ENCODE measurements at places on chromosomes 2 and 18. TPM values are rescaled to one million over a fixed set of nuclear protein-coding genes. Genes with fewer than 3 reads are reported as not detected.

The CD207 gene
- not detected for total RNA-seq

DNA sequence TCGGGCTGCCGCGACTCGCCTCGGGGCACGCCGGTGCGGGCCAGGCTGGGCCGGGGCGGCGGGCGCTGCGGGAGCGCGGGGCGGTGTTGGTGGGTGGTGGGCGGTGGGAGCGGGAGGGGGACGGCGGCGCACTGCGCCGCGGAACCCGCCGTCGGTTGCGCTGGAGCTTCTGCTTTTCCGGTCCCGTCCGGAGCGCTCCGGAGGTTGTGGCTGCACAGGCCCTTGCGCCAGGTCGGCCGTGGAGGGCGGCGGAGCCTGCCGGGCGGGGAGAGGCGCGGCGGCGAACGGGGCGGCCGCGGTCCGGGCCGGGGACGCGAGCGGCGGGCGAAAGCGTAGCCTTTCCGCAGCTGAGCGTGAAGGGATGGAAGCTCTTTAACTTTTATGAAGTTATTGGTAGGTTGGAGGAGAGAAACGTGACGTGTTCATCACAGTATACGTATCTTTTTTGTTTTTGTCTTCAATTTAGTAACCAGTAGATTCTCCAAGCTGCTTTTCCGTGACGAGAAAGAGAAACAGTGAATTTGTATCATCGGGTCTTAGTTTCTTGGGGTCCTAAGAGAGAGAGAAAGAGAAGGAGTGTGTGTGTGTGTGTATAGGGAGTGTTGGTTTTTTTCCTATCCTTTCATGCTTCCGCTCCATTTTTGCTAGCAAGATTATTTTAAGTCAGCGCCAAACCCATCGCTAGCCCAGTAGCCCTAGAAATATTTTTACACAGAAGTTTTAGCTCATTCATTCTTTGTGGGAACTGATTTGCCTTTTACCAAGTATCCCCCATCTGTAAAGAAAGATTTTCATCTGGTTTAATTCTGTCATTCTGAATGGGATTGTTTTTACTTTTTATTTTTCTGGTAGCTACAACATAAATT, 535 bp downstream of the ATG4B start:
- DNase-seq = peak; percentile 65
- H3K27ac ChIP-seq = peak overlapping the region; percentile 98
- peaks cover 6% of the 10 kb centered on the region for H3K36me3 ChIP-seq
- H3K4me1 ChIP-seq = peaks cover 10% of the 10 kb centered on the region

GRCh38 chr2:237408335-237409000, 5.5 kb downstream of the COL6A3 start:
- H3K27ac ChIP-seq = no peak overlapping the region
- no peak for DNase-seq
- no peaks in the 10 kb centered on the region for H3K27me3 ChIP-seq

DNA sequence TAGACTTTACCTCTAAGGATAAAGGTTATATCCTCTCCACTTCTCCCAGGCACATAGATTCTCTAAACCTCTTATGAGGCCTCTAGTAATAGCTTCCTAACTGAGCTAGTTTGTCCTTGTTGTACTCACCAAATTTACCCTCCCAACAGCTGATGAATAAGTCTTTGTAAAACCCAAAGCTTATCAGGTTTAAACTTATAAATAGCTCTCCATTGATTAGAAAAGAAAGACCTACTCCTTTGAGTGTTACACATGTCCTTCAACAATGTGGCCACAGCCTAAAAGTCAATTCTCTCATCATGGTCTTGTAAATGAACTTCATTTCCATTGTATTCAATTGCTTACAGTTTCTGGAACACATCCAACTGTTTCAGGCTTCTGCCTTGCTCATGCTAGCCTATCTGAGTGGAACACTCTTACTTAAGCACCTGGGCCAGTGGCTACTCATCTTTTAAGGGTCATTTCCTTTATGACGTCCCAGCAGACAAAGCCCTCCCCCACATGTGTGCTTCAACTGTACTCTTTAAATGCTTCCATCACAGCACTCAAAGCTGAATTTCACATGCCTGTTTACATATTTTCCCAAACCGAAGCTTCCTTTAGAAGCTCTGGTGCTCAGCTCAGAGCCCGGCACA, 131.6 kb downstream of the CDH2 start:
- no peak overlapping the region for H3K4me3 ChIP-seq
- H3K4me1 ChIP-seq = no peaks in the 10 kb centered on the region
- H3K27me3 ChIP-seq = no peaks in the 10 kb centered on the region
- no peak overlapping the region for H3K27ac ChIP-seq

The REG1B gene
- not detected for total RNA-seq

The LRRC30 gene
- total RNA-seq = not detected

The THUMPD2 gene
- 5.9 TPM for total RNA-seq

GRCh38 chr2:239730897-239731296, 294.2 kb downstream of the NDUFA10 start:
- H3K36me3 ChIP-seq = no peaks in the 10 kb centered on the region
- no peak overlapping the region for H3K4me3 ChIP-seq
- DNase-seq = no peak
- no peaks in the 10 kb centered on the region for H3K4me1 ChIP-seq
- H3K27ac ChIP-seq = no peak overlapping the region

DNA sequence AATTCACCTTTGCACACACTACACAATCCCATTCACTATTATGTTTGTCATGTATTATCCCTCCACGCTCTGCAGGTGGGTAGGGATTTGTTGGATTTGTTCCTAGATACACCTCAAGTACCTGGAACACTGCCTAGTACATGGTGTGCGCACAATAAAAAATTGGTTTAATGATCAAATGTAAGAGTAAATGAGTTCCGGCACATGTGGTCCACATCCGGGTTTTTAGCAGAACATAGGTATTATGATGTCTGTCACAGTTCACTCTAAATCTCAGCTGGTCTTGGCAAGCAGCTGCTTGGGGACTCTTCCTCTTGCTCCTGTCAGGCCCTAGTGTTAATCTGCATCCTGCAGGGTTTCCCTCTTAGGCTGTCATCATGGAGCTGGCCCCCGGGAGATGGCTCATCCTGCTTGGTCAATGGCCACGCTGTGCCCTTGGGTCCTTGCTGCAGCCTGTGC, 21.8 kb upstream of the IL1R1 start:
- H3K27ac ChIP-seq = peak overlapping the region; percentile 42
- H3K4me3 ChIP-seq = no peak overlapping the region
- H3K4me1 ChIP-seq = peaks cover 11% of the 10 kb centered on the region
- no peak for DNase-seq
- no peaks in the 10 kb centered on the region for H3K36me3 ChIP-seq

DNA sequence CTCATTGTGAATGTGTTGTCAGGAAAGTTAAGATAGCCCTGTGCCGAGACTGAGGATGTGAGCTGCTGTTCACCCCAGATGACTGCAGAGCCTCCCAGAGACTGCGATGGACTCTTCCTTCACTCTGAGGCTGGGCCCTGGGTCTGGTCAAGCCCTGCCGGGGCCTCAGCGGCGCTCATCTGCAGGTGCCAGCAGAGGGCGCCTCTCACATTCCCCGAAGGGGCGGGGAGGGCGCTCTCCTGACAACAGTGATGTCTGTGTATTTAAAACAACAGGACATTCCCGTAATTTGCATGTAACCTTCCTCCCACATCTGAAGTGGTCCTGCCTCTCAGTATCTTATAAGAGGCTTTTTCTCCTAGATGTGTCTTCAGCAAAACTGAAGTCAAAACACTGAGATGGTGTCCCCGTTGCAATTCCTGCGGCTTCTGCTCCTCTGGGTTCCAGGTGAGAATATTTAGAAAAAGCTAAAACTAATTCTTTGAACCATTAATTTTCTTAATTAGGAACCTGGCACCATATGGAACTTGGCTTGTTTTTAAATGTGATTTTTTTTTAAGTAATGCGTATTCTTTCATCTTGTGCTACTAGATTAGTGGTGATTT, 1377.9 kb downstream of the RPIA start:
- no peak overlapping the region for H3K4me3 ChIP-seq
- no peaks in the 10 kb centered on the region for H3K27me3 ChIP-seq
- H3K36me3 ChIP-seq = no peaks in the 10 kb centered on the region

DNA sequence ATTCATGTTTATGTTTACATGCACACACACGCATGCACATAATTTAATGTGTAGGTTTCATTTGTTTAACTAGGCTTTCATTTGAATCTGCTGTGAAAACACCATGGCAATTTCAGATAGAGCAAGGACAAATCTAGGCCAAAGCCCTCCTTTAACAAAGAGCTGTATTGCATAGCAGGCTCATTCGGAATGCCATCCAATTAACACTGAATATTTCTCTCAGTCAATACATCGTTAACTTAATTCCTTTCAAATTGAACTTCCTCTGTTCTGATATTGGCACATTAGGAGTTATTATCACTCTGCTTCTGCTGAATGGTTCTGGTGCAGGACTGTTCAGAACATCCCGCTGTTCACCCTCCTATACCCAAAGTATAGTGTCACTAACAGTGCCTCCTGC, 435.1 kb upstream of the CDH20 start:
- H3K27ac ChIP-seq = no peak overlapping the region
- no peak overlapping the region for H3K4me3 ChIP-seq
- no peaks in the 10 kb centered on the region for H3K4me1 ChIP-seq
- no peak for DNase-seq
- H3K27me3 ChIP-seq = no peaks in the 10 kb centered on the region

The MALL gene
- total RNA-seq = 2.0 TPM

The SERPINB7 gene
- not detected for total RNA-seq

GRCh38 chr2:215363461-215364156, 51.8 kb downstream of the ATIC start:
- H3K27ac ChIP-seq = no peak overlapping the region
- no peaks in the 10 kb centered on the region for H3K27me3 ChIP-seq
- H3K4me1 ChIP-seq = no peaks in the 10 kb centered on the region
- no peak overlapping the region for H3K4me3 ChIP-seq
- H3K36me3 ChIP-seq = peaks cover 81% of the 10 kb centered on the region
- DNase-seq = no peak

DNA sequence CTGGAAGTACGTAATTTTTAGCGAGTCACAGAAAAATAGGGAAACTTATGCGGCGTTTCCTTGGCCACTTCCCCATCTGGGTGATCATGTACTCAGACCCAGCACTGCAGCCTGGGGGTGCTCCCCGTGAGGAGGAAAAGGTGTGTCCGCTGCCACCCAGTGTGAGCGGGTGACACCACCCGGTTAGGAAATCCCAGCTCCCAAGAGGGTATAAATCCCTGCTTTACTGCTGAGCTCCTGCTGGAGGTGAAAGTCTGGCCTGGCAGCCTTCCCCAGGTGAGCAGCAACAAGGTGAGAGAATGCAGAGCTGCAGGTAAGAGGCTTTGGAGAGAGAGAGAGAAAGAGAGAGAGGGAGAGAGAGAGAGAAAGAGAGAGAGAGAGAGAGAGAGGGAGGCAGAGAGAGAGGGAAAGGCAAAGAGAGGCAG, at the start of gene IL1R2:
IL1R2 (plus strand) TSS at position 240 of the 425 bp plus-strand sequence. CDS start 16,616 bp downstream, outside the sequence.
- DNase-seq = no peak
- no peak within 1 kb of the TSS for H3K4me3 ChIP-seq
- H3K36me3 ChIP-seq = no peaks in the 10 kb centered on the region
- H3K4me1 ChIP-seq = peaks cover 6% of the 10 kb centered on the region
- no peaks in the 10 kb centered on the region for H3K27me3 ChIP-seq

The PRKAG3 gene
- total RNA-seq = not detected

GRCh38 chr18:9987345-9987744, 73.5 kb downstream of the VAPA start:
- DNase-seq = no peak
- no peaks in the 10 kb centered on the region for H3K4me1 ChIP-seq
- H3K36me3 ChIP-seq = no peaks in the 10 kb centered on the region
- no peak overlapping the region for H3K4me3 ChIP-seq
- H3K27ac ChIP-seq = no peak overlapping the region

The C18orf32 gene
- 14.5 TPM for total RNA-seq

GRCh38 chr18:49819071-49819662, 5.8 kb upstream of the ACAA2 start:
- no peak for DNase-seq
- H3K27me3 ChIP-seq = no peaks in the 10 kb centered on the region
- no peak overlapping the region for H3K4me3 ChIP-seq
- H3K27ac ChIP-seq = peak overlapping the region; percentile 37

- no peak for DNase-seq
- H3K4me3 ChIP-seq = no peak overlapping the region
- H3K27ac ChIP-seq = no peak overlapping the region
Measured at GRCh38 chr18:5478261-5478660, 65.5 kb downstream of the EPB41L3 start.

DNA sequence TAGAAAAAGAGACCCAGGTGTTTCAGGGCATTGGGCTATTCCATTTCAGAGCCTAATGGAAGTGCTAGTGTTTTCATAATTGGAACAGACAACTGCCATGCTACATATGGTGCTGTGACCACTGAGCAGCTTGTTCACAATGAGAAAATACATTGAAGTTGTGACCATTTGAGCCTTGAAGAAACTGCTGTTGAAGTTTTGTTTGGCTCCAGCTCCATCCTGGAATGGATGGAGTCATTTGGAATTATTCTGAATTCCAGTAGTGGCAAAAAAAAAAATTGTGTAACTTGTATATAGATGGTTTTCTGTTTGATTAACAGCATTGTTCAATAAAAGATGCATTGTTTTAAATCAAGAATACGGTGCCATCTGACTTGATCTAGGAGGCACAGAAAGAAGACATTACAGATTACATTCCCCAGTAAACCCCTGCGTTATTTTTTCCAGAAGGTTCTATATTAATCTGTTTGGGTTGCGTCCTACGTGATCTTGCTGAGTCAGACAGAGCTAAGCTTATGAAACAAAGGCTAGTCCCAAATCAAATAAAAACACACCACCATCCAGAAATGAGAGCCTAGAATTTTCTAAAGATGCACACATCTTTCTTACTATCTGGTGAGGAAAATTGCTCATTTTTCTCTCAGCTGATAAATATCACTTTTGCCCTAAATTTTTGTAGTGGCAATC, 19.2 kb downstream of the FMNL2 start:
- H3K27me3 ChIP-seq = no peaks in the 10 kb centered on the region
- H3K36me3 ChIP-seq = no peaks in the 10 kb centered on the region
- H3K4me1 ChIP-seq = no peaks in the 10 kb centered on the region
- no peak for DNase-seq
- H3K4me3 ChIP-seq = no peak overlapping the region

DNA sequence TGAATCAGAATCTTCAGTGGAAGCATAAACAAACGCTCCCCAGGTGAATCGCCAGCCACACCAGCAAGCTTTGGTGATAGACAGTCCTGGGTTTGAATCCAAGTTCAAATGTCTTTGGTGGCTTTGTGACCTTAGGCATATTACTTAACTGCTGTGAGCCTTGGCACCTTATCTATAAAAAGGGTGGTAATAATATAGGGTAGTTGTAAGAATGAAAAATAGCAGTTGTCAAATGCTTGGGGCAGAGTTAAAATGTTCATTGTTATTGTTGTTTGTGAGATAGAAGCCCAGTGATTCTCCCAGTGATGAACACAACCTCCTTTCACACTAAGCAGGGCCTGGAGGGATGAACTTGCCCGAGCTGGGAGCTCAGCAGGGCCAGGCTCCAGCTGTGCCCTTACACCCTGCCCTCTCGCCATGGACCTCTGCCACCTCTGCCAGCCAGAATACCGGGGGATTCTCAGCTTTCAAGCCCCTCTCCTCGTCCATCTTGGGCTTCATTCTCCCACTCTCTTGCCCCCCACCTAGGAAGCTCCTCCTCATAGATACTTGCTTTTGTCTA, 6.1 kb upstream of the TMBIM1 start:
- no peak for DNase-seq
- no peak overlapping the region for H3K27ac ChIP-seq
- peaks cover 11% of the 10 kb centered on the region for H3K4me1 ChIP-seq
- H3K27me3 ChIP-seq = no peaks in the 10 kb centered on the region

The DYTN gene
- not detected for total RNA-seq
